Esophagus muscularis mucosa (tissue), 4 donors: ENCODE measurements at places on chromosomes 11 and 22. TPM values are rescaled to one million over a fixed set of nuclear protein-coding genes. Genes with fewer than 3 reads are reported as not detected.

GRCh38 chr11:19817265-19817851, 104.7 kb downstream of the NAV2 start:
- DNase-seq, result no peak

DNA sequence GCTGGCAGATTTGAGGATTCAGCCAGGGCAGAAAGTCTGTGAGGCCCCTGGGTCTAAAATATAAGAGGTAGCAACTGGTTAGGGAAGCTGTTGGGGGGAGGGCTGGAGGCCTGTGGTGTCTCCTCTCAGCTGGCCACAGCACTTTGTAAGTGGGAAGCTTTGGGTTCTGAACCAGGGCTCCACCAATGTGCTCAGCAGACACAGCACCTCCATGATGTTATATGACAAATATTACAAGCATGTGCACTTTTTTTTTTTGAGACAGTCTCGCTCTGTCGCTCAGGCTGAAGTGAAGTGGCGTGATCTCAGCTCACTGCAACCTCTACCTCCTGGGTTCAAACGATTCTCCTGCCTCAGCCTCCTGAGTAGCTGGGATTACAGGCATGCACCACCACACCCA, 8.0 kb downstream of the ARHGAP1 start:
- DNase-seq, result no peak

ADM gene
- 152 TPM for total RNA-seq

- no peak for DNase-seq
Measured at GRCh38 chr22:37557321-37558001, 2.8 kb upstream of the CDC42EP1 start.

MMP1 gene
- total RNA-seq, result not detected

- no peak for DNase-seq
Measured at GRCh38 chr22:33706100-33706499, 214.2 kb downstream of the LARGE1 start.

DNA sequence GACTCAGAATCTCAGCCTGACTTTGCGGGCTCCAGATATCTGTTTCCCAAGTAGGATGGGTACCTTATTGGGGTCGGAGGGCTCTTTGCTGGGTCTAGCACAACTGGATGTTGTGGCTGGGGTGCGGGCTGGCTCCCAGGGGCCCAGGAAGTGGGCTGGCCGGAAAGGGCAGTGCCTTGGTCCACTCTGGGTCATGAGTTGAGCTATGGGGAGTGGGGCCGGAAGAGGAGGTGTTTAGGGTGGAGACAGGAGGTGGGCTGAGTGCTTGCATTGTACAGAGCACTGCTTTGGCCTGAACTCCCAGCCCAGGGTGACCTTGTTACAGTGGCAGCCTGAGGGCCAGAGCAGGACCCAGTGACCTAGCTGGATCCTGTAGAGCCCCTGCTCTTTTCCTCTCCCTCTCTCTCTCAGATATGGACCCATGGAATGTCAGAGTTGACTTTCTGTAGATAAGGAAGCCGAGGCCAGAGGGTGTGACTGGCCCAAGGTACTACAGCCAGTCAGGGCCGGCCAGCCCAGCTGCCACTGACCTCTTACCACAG, 13.2 kb downstream of the PHLDB1 start:
- DNase-seq, result no peak

DNA sequence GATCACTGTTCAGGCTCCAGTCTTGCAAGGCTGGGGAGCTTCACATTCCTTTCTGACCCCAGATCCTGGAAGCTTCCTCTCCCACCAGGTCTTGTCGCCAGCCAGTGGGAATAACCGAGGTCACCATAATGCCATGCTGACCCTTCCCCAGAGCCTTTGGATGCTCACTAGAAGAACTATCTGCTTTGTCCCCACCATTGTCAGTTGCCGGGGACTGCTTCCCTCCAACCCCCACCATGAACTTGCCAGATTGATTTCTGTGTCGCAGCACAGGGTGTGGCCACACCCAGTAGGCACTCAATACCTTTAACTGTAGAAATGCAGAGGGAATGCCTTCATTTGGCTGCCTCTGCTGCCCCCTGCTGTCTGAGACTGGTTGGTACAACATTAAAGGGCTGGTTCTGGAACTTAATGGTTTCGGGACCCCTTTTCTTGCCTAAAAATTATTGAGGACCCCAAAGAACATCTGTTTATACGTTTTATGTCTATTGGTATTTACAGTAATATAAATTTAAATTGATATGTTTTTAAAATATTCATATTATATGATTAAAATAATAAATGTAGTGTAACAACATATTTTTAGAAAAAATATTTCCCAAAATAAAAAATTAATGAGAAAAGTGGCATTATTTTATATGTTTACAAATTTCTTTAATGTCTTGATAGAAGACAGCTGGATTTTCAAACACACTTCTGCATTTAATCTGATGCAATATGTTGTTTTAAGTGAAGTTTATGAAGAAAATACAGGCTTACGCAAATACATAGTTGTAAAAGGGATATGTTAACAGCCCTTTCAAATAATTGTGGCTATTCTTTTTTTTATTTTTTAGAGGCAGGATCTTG, 6.7 kb upstream of the GDPD5 start:
- no peak for DNase-seq

DNA sequence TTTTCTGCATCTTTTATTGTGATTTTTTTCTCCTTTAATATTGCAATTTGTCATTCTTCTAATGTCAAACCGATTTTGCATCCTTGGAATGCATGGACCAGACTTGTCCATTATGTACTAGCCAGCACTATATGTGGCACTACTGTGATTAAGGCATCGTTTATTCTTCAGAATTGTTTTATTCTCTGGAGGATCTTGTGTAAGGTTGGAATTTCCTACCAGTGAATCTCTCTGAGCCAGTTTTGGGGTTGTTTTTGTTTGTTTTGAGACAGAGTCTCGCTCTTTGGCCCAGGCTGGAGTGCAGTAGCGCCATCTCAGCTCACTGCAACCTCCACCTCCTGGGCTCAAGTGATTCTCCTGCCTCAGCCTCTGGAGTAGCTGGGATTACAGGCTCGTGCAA, 58.5 kb downstream of the IGLL5 start:
- peak; percentile 26 for DNase-seq

- DNase-seq, result no peak
Measured at GRCh38 chr11:84884836-84885235, 742.3 kb downstream of the DLG2 start.

DNA sequence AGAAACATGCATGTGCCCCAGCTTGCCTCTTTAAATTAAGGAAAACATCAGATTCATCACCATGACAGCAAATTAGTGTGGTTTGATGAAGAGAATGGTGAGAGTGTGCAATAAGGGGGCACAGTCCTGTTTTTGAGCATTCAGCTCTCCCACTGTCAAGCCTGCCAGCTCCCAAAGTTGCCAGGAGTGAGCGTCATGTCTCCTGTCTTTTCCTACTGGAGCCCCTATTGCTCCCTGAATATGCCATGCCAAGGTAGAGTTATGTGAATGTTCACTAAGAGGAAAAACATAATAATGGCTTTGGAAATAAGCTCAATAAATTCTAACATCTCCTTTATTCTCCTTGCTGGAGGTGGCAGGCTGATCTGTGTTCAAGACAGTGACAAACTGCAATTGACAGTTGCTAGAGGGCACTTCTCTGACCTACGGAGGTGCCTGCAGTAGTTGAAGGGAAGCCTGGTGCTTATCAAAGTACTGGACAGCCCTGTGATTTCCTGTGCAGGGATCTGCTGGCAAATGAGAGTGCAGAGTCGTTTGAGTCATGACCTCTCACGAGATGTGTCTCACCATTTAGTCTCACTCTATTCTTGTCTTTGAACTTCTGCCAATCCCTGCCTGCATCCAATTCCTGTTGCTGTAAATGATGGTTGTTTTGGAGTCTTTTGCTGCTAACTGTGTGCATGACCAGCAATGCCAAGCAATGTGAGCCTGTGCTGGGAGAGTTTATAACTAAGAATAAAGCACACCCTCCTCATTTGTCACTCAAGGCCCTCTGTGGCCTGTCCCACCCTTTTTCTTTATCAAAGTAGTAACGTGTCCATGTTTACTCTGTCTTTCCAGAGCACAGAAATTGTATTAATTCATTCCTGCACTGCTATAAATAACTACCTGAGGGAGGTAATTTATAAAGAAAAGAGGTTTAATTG, 34.8 kb downstream of the MRGPRX2 start:
- DNase-seq, result no peak

GRCh38 chr11:36014898-36015665, 71.2 kb downstream of the LDLRAD3 start:
- no peak for DNase-seq
